Stimulated activated CD8-positive, alpha-beta memory T cell treated with anti-CD3 and anti-CD28 coated beads, Interleukin-7, amount 100 ng/mL, for 24 hours (primary cell): ENCODE measurements at places on chromosomes 4 and X.

DNA sequence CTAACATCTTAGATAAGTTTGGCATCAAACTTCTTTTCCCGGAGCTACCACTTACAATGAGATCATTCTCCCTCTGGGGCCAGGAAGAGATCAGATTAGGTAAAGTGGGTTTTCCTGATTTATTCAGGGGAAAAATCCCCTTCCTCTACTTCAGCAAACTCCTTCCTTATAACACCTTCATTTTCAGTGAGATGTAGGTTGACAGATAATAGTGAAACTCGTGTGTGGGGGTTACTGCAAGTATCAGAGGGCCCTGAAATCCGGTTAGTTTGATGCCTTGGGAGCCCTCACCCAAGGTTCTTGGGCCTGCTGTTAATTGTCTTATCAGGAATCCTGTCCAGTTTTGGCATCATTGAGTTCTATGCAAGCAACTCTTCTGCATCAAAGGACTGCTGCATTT, 10.8 kb downstream of the FTHL17 start:
- no peak for DNase-seq

- DNase-seq = no peak
Observed at GRCh38 chr4:153728660-153729059, 31.2 kb downstream of the RNF175 start.

GRCh38 chr4:139934708-139935195, 219.2 kb downstream of the MAML3 start:
- DNase-seq = no peak

DNA sequence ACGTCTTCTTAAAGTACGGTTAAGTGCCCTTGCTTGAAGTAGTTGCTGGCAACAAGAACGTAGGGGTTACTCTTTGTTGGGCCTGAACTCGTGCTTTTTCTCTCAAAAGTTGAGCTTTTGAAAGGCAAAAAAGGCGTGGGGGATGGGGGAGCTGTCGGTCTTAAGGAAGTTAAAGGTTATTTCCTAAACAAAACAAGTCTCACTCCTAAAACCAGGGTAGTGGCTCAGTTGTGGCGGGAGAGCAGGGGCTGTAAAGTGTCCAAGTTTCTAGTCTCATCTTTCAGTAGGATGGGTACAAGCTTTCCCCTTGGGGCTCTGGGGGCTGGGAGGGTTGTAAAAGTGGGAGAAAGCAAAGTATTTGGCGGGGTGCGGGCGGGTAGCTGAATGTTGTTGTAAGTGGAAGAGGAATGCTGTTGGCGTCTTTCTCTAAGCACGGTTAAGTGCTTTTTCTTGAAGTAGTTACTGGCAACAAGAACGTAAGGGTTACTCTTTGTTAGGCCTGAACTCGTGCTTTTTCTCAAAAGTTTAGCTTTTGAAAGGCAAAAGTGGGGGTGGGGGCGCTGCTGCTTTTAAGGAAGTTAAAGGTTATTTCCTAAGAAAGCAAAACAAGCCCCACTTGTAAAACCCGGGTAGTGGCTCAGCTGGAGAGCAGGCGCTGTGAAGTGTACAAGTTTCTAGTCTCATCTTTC, 904 bp upstream of the WDR1 start:
- no peak for DNase-seq

GRCh38 chr4:121679267-121679666, 17.5 kb downstream of the ANXA5 start:
- DNase-seq = no peak

DNA sequence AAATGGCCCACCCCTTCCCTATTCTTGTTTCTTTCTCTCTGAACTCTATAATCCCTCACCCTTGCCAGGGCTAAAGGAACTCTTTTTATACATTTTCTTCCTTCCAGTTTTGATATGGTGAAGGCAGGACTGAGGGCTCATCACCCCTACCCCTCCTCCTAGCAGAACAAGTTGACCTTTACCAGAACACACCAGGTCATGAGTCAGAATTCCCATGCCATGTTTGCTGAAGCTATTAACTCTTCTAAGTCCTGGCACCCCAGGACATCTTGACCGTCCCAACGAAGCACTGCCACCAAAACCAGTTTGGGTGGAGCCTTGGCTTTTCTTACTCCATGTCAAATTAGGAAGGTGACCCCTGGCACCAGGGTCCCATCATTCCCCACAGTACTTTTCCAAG, 57.5 kb upstream of the DYNLT3 start:
- DNase-seq = no peak

DNA sequence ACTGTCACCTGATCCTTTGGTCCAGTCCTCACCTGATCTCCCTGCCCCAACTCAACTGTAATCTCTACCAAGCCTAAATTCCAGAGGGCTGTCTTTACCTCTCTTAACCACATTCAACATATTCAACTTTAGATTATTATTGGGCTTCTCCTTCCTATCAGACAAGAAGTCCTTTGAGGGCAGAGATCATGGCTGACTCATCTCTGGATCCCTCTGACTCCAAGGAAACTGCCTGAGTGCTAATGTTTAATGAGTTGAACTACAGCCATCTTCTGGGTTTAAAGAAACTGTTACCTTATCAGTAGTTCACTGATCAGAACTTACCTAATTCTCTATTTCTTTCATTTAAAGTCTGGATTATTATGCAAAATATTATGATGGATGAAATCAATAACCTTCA, 135.7 kb downstream of the GPC3 start:
- DNase-seq = no peak

DNA sequence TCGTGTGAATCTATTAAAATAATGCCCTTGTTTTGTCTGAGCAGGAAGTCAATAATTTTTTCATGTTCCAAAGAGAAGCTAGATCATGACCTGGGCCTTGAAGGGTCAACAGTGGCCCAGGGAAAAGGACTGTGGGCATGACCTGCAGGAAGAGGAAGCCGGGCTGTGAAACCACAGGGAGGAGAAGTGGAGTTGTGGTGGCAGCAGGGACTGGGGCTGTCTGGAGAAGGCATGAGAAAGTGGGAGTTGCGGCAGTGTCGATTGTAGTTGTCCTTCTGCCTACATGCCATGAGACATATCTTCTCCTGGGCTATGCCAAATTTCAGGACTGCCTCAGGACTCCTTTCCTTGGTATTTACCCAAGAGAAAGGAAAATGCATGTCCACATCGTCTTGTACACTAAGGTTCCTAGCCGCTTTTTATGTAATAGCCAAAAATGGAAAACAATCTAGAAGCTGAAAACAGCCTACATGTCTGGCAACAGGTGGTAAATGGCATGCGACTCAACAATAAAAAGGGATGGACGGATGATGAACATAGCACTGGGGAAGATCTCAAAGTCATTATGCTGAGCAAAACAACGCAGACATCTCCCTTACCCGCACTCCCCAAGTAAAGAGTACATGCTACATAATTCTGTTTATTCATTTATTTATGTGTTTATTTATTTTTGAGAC, 13.6 kb upstream of the PTTG2 start:
- DNase-seq = no peak

GRCh38 chr4:110637408-110638088, 14.7 kb upstream of the PITX2 start:
- DNase-seq = no peak

DNA sequence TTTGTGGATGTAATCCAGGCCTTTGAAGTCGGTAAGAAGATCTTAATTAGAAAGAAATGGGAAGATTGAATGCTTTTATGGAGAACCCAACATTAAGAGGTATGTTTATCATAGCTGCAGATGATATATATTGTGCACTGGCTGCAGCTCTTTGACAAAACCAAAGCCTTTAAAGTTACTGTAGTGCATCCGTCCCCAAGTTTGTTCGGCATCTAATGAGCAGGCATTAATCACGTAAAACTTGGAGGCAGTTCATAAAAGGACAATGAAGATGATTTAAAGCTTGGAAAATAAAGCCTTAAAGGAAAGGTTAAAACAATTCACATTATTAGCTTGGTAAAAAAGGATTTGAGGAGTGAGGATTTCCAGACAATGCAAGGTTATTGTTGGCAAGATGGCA, 150.8 kb upstream of the ARX start:
- DNase-seq = no peak

DNA sequence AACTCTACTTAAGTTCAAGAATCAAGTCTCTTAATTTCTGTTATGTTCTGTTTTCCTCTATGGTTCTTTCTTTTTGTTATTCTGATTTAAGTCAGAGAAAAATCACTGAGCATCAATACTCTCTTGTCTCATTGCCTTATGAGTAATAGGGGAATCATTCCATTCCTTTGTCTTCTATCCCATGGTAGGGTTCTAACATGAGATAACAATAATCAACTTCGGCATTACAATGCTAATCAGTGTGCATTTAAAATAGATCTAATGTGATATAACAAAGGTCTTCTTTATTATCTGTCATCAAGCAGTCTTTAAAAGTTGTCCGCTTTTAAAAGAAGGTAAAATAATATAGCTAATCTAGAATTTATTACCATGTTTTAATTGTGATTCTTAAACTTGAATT, 446.9 kb downstream of the IL15 start:
- DNase-seq = no peak

- DNase-seq = peak; percentile 8
Observed at GRCh38 chr4:88158489-88159228, at the start of gene ABCG2. ABCG2 (minus strand) TSS chr4:88158639; CDS start chr4:88139995, 18,644 bp downstream.

DNA sequence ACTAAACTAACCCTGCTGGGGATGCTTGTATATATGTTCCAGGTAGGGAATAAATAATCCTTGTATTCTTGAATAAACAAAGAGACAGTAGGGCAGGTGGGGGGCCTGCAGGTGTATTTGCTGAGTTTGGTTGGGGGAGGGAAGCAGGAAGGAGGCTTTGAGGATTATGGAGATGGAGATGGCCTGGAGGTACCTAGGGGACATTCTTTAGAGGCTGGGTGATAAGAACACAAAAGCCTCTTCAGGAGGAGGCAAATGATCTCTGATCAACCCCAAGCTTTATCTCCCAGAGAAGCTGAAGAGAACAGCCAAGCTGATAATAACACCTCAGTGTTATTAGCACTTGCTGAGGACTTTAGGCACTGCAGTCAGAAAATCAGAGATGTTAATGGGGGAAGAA, 187.7 kb downstream of the MGST2 start:
- DNase-seq = no peak

DNA sequence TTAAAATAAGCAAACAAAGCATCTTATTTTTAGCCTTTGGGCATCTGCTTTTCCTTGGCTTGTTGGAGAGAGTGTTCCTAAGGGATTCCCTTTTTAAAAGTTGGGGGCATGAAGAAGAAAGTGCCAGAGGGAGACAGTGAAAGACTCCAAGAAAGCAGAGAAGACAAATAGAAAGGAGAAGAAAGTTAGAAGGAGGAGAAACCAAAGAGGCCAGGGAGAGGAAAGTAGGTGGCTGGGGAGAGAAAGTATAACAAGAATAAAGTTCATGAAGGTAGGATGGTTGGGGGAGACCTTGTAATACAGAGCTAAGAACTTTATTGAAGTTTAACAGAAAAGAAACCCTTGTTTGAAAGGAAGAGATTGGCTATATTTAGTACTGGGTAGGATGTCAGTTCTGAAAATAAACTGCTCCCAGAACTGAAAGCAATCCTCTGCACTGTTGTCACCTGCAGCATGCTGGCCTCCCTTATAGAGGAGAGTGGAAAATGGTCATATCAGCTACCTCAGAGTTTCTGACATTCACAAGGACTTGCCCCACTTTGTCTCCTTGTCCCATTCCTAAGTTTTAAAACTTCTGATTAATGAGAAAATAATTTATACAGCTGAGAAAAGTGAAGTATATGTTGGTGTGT, 125.3 kb upstream of the VAMP7 start:
- DNase-seq = no peak

- DNase-seq = no peak
Observed at GRCh38 chr4:150648123-150648522, 66.2 kb downstream of the MAB21L2 start.

- DNase-seq = no peak
Observed at GRCh38 chr4:65007841-65008439, 598.7 kb upstream of the TECRL start.

DNA sequence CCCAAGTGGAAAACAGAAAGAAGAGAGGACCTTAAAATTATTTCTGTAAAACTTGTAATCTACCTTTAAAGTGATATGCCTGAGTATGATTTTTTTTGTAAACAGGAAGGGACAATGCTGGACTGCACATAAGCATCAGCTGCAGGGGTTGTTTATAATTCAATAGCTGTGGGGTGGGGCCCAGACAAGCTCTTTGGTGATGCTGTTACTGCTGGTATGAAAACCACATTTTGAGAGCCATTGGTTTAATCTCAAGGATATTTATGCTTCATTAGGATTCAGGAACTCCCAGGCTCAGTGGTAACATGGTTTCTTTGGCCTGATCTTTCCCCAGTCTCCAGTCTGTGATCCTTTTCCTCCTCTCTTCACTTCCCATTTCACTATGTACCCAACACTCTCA, 34.3 kb upstream of the GRPR start:
- DNase-seq = no peak

- DNase-seq = no peak
Observed at GRCh38 chr4:57774171-57774570, 664.0 kb upstream of the IGFBP7 start.

- DNase-seq = no peak
Observed at GRCh38 chrX:50827996-50828395, 14.0 kb upstream of the SHROOM4 start.

- DNase-seq = no peak
Observed at GRCh38 chr4:78244705-78245485, 187.8 kb downstream of the FRAS1 start.

GRCh38 chr4:169249214-169249973, 21.4 kb downstream of the SH3RF1 start:
- no peak for DNase-seq

- DNase-seq = no peak
Observed at GRCh38 chrX:23228950-23229448, 105.7 kb upstream of the PTCHD1 start.

GRCh38 chrX:20414762-20415445, 148.2 kb upstream of the RPS6KA3 start:
- DNase-seq = no peak

- DNase-seq = no peak
Observed at GRCh38 chr4:6071959-6072720, 53.9 kb upstream of the C4orf50 start.

DNA sequence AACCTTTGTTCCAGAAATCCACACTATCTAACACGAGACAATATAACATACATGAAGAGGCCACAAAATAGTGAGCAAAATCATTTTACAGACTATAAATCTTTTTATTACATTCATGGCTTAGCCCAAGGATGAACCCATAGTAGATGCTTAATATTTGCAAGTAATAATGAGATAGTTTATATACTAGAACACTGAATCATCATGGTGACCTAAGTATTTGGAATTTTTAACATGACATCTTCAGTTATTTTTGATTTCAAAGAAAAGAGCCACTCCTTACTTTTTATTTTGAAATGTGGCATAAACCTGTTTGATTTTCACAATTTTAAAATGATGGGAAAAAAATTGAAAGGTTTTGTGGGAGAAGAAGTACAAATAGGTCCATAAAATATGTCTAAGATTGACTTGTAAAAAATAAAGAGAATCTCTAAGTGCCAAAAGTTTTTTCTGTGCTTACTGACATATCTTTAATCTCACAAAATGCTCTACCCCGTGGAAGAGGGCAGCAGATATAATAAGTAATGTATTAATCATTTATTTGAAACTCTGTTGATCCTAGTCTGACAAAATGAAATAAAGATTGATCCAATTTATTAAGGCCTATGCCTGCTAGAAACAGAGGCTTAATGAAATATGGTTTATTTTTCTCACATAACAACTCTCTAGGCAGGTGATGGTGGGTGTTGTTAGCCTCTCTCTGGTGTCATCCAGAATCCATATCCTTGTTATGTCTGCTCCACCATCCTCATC, 224.5 kb upstream of the CENPE start:
- DNase-seq = no peak
